ENCODE measurements at places on chromosomes 16 and 17.

- peak; percentile 90 for DNase-seq
These were observed 21.9 kb upstream of the EIF1 start for GRCh38 chr17:41666708-41667279.

- no peak for DNase-seq
These were observed 4.7 kb downstream of the ACD start for GRCh38 chr16:67655363-67655762.

- DNase-seq = peak; percentile 94
These were observed at the start of gene ATP6V0A1 for GRCh38 chr17:42458497-42459255. Gene ATP6V0A1 (plus strand): TSS chr17:42458878. CDS start chr17:42460895, 2,017 bp downstream.

GRCh38 chr16:78743556-78743955 is 644.1 kb downstream of the WWOX start:
- DNase-seq = no peak

DNA sequence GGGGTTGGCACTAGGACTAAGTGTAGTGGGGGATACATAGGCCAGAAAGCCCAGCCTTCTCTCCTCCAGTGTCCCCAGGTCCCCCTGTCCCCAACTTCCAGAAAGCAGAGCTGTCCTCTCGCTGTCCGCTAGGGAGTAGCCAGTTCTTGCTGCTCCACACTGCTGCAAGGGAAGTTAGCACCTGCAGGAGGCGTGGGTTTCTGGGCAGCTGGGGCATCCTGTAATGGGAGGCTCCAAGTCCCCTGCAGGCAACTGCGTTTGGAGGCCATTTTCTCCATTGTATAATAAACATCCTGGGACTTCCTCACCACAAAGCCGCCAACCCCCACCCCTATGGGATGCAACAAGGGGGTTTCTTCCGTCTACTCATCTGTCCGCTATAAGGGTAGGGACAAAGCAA is 1.7 kb downstream of the RPRML start:
- DNase-seq = no peak

DNA sequence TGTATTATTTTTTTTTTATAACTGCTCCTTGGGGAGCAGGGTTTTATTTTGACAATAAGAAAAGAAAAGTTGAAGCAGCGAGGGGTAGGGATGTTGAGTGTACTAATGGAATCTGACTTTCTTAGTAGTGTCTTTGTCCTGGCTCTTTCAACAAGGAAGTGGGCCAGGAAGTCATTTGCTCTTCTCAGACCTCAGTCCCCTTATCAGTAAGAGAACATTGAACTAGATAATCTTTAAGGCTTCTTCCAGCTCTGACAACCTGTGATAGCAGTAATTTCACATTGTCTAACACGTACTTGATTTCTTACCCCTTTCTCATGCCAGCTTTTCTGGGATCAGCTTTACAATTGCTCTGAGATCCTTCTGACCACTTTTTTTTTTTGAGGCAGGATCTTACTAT is 8.3 kb downstream of the LIG3 start:
- DNase-seq = no peak

DNA sequence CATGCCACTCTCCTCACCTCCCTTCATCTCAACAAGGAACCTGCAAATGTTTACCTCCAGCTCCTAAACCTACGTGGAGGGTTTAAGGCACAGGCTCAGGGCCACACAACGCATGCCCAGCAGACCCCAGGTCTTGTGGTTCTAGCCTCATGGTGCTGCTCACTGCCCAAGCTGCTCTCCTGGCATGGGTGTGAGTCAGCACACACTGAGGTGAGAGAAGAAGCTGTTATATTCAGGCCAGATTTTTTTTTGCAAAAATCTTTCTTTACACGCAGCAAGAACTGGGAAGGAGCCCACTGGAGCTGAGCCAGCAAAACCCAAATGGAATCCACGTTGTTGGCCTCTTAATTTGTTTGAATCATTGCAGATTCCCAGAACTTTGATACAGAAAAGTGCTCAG is 5.5 kb upstream of the C16orf96 start:
- DNase-seq = no peak

DNA sequence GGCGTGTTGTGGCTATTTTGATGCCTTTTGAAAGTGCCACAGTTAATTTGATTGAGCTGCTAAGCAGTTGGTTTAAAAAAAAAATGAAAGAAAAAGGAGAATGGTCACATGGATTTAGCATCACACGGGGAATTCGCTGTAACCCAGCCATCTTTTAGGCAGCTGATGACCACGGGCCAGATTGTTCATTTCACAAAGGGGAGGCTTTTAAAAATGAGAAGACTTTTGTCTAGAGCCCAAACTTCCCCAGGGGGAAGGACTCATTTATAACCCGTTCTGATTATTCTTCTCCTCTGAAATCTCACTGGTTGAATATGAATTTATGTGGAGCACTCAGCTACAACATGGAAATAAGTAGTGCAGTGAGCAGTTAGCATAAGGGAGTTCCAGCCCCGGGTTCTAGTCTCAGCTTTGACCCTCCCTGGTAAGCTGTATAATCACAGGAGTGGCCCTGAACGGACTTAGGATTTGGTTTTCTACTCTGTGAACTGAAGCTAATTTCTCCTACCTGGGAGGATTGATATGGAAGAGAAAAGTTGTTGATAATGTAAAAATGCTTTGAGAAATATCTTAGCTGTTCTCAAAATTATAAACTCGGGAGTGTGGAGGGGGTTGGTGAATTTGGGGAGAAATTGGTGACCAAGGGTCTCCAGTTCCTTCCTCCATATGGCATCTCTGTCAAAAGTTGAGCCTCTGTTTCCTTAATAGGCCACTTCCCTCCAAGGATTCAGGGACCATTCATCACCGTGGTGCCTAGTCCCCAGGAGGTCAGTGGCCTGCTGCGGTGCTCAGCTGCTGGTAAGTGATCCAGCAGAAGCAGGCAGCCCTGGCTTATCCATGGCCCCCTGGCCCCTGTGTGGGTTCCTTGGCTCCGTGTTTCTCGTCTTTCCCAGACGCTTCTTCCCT is 76.4 kb upstream of the TBX2 start:
- DNase-seq = no peak

DNA sequence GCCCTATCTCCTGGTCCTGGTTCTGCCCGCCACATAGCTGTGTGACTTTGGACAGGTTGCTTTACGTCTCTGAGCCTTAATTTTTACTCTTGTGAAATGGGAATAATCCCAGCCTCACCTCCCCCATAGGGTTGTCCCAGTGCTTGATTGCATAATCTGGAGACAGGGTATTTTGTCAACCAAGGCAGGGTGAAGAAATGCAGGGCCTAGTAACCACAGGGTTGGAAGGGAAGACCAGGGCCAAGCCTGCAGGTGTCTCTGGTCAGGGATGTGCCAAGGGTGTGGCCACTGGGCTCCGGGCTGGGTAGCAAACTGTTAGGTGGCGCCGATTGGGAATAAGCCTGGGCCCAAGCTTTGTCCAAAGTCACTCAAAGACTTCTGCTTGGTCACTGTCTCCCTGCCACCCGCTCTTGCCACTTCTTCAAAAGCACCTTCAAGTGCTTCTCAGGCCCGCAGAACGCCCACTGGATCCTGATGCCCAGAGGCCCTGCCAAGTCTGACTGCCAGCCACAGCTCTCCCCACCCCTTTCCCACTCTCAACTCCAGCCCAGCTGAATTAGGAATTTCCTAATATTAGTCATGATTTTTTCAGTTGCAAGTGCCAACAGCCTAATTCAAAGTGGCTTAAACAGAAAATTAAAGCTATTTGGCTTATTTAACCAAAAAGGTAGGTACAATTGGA is 20.6 kb upstream of the COL1A1 start:
- peak; percentile 88 for DNase-seq

DNA sequence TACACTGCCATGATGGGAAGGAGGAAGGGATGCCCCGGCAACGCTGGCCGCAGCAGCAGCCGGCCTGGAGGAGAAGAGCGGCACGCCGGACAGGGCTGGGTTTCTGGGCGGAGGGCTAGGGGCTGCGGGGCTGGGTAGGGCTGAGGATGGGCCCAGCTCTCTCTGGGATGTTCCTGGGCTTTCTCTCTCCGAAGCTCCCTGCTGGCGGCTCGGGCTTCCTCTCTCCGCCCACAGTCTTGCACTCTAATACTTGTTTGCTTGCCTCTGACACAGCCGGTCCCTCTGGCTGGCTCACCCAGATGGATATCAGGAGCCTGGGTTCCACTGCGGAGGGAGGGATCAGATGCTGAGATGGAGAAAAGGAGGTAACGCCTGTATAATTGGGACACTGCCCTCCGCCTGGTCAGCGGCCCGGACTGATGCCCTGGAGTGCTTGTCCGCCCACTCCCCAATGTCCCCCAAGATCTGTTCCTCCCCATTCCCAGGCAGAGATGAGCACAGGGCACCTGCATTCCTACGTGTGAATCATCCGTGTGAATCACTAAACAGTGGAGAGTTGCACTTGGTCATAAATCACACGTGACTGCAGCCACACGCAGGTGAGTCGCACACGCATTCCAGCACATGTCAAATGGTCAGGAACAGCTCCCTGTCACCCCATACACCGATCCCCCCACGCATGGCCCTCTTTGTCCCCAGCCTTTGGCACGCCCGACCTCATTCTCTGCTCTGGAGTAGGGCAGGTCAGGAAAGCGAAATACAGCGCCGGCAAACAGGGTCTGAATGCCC is at the start of gene ALOXE3:
Gene ALOXE3 (minus strand): TSS at position 535 of the 789 bp plus-strand sequence. CDS start 524 bp downstream, at position 11.
- peak; percentile 95 for DNase-seq

DNA sequence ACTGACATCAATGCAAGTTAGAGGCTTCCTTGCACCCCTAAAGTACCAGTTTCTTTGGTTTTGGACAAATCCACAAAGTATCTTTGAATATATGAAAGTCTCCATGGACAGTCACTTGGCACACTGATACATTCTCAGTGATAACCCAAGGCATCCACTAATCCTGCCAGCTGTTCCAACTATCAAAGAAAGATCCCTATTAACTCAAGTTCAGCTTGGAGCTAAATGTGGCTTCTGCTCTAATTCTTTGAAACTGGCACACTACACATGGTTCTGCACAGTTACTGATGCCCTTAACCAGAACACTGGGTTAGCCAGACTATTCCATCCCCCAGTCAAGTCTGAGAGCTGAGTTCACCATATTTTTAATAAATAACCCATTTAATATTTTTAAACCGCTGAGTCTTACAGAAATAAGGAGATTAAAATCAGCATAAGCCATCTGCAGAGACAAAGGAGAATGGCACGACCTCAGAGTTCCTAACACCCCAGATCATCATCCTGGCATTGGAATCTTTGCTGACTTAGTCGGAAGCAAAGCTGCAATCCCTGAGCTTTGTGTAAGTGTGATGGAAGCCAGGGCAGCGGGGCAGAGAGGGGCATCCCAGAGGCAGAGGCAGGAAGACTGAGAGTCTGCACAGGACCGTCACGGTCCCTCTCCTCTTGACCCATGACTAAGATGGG is 6.3 kb downstream of the CACNG1 start:
- DNase-seq = peak; percentile 46

GRCh38 chr17:7136266-7136877 is 21.8 kb upstream of the ASGR2 start:
- no peak for DNase-seq

- peak; percentile 55 for DNase-seq
These were observed 221.3 kb downstream of the C16orf78 start for GRCh38 chr16:49594685-49595498.

- DNase-seq = no peak
These were observed 979 bp downstream of the MAP3K14 start for GRCh38 chr17:45315648-45316433.

DNA sequence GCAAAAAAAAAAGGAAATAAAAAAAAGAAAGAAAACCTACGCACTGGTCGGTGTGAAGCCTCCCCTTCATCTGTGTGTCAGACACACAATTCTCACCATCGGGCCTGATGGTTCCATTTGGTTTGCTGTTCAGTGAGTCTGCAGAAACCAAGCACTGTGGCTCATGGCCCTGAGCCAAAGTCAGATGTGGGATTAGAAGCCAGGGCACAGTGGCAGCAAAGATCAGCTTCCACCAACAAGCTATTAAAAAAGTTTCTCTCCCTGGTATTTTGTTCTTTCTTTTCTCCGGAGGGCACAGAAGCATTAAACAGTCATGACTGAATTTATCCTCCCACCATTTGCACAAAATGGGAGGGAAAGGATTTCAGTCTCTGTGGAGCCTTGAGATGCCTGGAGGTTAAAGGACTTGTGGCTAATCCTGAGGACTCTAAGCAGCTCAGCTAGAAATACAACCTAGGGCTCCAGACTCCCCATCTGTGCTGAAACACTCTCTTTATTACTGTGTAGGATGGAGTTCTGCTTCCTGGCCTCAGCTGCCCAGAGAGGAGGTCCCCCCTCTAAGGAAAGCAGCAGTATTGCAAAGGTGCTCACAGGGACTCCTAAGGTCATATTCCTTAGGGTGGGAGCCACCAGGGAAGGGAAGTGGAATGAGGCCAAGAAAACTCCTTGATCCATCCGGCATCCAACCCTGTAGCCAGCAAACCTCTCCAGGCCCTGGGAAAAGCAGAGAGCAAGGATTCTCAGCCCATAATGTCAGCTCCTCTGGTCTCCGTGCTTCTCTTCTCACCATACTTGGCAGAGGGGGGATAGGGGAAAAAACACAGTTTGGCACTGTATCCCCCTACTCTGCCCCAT is 28.2 kb downstream of the SLC39A11 start:
- no peak for DNase-seq

DNA sequence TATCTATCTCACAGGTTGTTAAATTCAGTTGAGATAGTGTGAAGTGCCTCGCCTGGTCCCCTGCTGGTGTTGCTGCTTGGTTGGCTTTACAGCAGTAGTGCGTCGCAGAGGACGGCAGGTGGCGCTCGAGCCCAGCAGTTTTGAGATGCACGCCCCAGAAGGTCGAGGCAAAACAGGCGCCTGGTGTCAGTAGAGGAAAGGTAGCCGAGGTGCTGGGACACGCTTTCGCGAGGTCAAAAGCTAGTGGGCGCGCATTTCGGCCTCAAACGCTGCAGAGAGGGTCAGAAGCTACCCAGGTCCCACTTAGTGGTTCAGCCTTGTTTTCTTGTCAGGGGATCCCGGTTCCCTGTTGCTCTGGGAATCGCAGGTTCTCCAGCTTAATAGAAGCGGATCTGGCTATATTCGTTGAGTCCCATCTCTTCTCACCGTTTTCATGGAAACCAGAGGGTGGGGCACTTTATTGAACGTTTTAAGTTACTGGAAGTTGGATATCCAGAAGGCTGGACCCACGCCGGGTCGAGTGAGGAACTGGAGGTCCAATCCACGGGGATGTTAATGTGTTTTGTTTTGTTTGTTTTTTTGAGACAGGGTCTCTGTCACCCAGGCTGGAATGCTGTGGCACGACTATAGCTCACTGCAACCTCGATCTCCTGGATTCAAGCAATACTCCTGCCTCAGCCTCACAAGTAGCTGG is 10.3 kb upstream of the ZFP90 start:
- no peak for DNase-seq

DNA sequence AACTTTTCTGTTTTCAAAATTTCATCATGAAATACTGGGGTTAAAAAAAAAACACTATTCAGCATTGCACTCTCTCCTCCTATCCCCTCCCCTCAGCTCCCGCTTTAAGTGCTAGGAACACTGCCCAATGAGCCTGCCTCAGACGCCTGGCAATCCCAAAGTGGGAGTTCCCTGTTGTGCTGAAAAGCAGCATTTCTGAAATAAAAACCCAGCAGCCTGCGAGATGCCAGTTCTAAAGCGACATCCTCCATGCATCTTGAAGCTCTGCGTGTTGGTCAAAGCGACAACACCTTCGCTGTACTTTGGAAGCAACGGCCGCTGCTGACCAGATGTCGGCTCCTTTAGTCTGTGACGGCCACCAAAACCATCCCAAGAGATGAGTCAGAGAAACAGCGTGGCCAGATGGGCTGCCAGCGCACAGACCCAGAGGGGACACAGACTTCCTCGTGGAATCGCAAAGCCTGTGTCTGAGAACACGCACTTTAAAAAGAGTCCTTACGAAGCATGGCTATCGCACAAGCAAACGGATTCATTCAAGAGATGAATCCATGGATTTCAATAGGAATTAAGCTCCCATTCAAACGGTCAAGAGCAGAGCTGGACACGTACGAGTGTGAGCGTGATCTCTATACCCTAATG is 32.8 kb downstream of the FBXO31 start:
- DNase-seq = no peak

Measured in vagina (tissue), 2 donors.